Activated CD8-positive, alpha-beta memory T cell treated with anti-CD3 and anti-CD28 coated beads for 1 hour (primary cell): ENCODE measurements at places on chromosomes 6 and 20.

DNA sequence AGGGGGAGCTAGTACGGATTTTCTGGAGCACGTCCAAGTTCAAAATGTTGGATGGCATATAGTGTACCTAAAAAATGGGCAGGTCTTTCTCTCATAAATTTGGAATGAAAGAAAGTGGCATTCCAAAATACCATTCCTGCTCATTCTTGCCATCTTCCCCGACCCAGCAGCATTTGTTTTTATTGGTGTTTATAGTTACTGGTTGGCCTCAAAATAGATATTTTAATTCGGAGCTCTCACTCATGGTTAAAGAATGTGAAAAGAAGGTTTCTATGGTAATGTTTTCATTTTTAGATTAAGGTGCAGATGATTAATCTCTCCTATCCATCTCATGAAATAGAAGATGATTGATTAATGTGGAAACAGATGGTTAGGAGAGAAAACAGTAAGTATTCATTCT, 204.5 kb downstream of the HIVEP2 start:
- DNase-seq = no peak

DNA sequence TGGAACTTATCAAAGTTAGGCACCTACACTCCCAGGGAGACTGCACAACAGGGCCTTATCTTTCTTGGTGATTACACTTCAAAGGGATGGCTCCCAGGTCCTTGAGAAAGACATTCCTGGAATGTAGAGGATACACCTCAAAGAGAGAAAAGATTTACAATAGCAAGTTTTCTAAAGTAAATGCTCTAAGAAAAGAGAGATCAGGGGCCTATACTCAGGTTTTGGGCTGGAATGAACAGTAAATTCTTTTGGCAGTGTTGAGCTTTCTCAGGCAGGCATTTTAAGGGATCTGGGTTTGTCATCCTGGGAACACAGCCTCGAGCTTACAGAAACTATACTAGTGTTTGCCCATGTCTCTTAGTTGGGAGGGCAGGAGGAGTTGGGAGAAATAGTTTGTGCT, 31.7 kb upstream of the ME1 start:
- DNase-seq = no peak

DNA sequence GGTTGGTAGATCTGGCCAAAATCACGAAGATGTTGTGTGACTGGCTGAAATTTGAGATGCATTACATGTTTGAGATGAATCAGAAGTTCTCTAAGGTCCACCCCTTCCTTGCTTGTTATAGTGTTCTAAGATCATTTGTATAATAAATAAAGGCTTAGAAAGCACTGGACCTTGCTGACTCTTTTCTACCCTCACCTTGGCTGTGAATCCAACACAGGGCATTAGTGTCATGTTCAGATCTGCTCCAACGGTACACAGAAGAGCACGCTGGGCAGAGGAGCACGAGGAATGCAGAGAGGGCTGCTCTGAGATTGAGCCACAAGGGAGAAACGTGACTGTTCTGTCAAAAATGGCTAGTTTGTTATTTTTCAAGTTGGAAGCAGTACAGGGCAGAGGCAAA, 169.5 kb upstream of the HDAC2 start:
- no peak for DNase-seq

DNA sequence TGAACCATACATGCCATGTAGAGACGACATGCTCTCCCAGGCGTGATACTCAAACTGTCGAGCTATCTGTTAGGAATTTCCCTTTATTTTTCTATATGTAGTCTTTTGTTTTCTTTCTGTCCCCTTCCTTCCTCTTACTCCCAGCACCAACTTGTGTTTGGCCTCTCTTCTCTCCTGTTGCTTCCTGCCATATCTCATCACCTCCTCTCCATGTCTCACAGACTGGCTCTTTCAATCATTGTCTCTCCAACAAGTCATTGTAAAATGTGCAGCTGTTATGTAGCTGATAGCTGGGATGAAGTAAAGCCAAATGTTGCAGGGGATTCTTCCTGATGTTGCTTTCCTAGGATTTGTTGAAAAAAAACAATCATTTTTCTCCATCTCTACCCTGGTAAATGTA, 234.5 kb downstream of the TMEM242 start:
- DNase-seq = no peak

- no peak for DNase-seq
Observed at GRCh38 chr6:37188962-37189510, 19.1 kb downstream of the PIM1 start.

DNA sequence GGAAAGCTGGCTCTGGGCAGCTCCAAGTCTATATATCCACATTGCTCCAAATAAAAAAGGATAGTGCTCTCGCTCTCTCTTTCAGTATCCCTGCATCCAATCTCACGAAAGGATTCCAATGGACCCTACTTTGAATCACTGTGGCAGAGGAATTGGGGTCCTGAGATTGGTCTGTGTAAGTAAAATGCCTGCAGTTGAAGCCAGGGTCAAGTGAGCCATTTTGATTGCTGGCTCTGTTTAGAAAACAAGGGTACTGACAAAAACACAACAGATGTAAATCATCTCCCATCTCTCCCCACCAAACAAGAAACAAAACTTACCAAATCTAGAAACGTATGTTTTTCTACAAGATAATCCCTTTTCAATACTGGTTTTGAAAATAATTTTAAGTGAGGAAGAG, 45.6 kb downstream of the RSPO3 start:
- no peak for DNase-seq

- no peak for DNase-seq
Observed at GRCh38 chr6:56864171-56864616, 90.7 kb upstream of the BEND6 start.

DNA sequence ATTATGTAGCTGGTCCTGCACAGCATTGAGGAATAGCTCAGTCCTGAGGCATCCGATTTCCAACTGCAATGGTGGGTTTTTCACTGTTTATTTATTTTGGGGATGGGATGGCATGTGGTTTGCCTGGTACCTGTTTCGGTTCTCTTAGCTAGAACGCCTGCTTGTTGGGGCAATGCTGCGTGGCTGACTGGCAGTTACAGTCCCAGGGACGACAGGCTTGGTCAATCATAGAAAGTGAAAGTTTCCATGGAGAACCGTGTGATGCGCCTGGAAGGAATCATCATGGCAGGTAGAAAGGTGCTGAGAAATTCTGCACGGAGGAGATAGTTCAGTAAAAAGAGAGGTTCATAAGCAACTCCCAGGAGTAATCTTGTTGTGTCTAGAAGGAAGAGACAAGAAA, 18.4 kb downstream of the ID4 start:
- DNase-seq = no peak

DNA sequence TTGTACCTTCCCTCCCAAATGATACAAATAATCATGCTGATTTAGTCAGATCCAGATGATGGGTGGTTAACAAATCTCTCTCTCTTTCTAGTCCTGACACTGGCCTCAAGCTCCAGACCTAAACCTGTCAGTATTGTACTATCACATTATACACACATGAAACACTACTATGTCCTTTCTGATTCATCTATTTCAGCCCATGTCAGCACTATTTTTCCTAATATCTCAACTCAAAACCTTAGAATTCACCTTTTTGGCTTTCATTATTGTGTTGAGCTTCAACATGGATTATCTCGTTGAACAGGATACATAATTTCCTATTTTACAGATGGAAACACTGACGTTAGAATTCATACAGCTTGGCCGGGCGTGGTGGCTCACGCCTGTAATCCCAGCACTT, 3.5 kb downstream of the PIGU start:
- DNase-seq = no peak
